Parietal lobe (tissue), 2 donors: ENCODE measurements at places on chromosomes 3 and 15. TPM values are rescaled to one million over a fixed set of nuclear protein-coding genes. Genes with fewer than 3 reads are reported as not detected.

The MYO5C gene
- 2.8 TPM for total RNA-seq

The TICRR gene
- total RNA-seq = 6.6 TPM

The PRTG gene
- 7.2 TPM for total RNA-seq

The TMEM212 gene
- not detected for total RNA-seq

The PIGZ gene
- total RNA-seq = 9.1 TPM

The PLS1 gene
- 0.94 TPM for total RNA-seq

The SLC51A gene
- not detected for total RNA-seq

The IL20RB gene
- 1.3 TPM for total RNA-seq

The PLA2G4D gene
- not detected for total RNA-seq

The BTLA gene
- total RNA-seq = 0.31 TPM

The SLC27A2 gene
- total RNA-seq = 1.3 TPM

The DNAH12 gene
- total RNA-seq = 1.6 TPM

The MELTF gene
- total RNA-seq = 3.4 TPM

The CCR8 gene
- not detected for total RNA-seq

The HSPBAP1 gene
- total RNA-seq = 14.4 TPM

The GPR156 gene
- total RNA-seq = 9.1 TPM

The CELF6 gene
- 15.7 TPM for total RNA-seq

The BCL6 gene
- total RNA-seq = 65.4 TPM

The POLQ gene
- total RNA-seq = 3.8 TPM

The PGBD4 gene
- 4.7 TPM for total RNA-seq

The ABI3BP gene
- 1.6 TPM for total RNA-seq

The ANKRD34C gene
- total RNA-seq = not detected

The MCF2L2 gene
- 57.3 TPM for total RNA-seq

The GOLGA8G gene
- total RNA-seq = not detected

The EXD1 gene
- 0.63 TPM for total RNA-seq

The CPNE4 gene
- 12.2 TPM for total RNA-seq

The LRRC49 gene
- total RNA-seq = 201 TPM

The RAB6B gene
- 64.2 TPM for total RNA-seq

The CHRM5 gene
- 0.63 TPM for total RNA-seq

The TBC1D2B gene
- 22.8 TPM for total RNA-seq

The LRRIQ4 gene
- total RNA-seq = 0.63 TPM

The TEX9 gene
- 28.2 TPM for total RNA-seq

The RBMS3 gene
- 11.6 TPM for total RNA-seq
